ENCODE measurements at places on chromosomes 2 and 18.

DNA sequence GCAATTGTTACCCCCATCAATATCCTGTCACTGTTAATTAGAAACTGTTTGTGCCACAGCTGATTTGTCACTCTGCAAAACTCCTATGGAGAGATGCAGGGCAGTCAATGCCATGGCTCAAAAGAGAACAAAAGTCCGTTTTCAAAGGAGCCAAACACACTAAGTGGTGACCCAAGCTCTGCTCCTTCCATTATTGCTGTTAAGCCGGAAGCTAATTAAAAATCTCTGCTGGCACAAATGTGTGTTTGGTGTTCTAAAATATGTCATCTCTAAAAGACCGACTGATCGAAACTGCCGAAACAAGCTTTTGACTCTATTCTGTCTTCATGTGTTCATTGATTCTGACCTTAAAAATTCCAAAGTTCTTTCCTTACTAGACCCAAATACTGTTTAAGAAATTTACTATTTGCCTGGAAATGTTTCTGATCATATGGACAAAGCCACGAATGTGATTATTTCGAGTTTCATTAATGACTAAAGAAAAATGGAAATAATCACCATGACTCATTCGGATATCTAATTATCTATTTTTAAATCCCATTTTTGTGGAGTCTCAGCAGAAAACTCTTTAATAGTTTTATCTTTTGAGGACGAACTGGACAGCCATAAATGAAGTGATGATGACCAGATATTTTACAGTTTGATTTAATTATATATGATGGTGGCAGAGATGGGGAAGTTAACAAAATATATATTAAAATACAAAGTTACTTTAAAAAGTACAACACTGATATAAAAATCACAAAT is 287.6 kb downstream of the SOCS6 start:
- no peak for DNase-seq

DNA sequence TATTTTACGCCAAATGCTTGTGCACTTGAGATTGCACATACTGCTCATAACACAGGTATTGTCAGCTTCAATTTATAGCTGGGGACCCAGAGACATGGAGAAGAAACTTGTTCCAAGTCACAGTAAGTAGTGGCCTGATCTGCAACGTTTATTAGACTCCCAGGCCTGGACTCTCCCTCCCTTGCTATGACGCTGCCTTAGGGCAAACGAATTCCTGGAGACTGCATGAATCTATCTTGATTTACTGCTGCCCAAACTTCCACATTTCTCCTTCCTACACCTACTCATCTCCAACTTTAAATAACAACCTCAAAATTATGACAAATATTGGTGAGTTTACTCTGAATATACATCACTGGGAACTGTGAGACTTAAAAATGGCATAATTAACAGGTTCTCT is 145.1 kb upstream of the CCDC195 start:
- no peak for DNase-seq

- no peak for DNase-seq
Measured at GRCh38 chr2:170118641-170119040, 59.3 kb upstream of the MYO3B start.

GRCh38 chr2:63780518-63781155 is 61.1 kb upstream of the UGP2 start:
- DNase-seq, result no peak

DNA sequence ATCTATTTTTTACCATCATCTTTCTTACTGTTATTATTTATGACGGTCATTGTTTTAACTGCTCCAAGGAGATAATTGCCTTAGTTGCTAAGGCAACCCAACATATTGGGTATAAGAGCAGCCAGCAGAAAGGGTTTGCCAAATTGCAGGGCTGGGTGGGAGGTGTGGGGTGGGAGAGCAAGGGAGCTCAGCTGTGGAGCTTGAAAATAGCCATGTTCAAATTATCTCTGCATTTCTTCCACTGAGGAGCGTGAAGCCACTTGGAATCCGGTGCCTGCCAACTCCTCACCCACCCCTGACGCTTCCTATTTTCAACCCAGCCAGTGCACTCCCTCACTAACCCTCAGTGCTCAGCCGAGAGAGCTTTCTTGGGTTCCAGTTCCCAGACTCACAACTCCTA is 60.8 kb downstream of the SETBP1 start:
- DNase-seq, result no peak

GRCh38 chr2:167862782-167863181 is 384.6 kb downstream of the STK39 start:
- no peak for DNase-seq

DNA sequence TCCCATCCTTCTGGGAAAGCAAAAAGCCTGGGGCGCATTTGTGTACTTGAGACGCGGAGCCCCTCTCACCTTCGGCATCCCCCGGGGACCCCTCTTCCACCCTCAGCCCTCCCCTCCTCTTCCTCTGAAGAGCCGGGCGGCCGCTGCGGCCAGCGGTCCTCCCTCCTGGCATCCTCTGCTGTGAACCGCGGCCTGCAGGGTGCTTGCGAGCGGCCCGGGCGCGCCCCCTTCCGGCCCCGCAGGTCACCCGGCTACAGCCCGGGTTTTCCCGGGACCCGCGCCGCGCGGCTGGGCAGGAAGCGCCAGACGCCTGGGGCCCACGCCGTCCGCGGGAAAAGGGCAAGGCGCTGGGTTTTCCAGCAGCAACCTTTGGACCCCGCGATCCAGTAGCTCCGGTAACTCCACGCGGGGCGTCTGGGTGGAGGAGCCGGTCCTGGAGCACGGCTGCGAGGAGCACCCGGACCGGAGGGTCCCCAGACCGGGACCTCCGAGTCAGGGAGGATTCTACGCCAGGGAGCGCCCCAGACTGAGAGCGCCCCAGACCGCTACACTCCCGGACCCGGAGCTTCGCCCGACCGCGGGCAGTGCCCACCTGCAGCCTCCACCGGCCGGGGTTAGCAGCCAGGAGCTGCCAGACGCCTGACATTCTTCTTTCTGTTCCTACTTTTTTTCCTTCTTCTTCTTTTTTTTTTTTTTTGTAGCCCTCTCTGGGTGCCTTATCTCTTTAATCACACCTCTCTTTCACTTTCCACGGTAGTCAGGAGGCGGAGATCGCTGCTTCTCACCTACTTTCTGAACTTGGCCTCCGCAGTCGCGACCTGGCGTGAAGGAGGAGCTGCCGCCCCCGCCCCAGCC is at the start of gene IL18R1:
IL18R1 (plus strand) TSS at position 271 of the 855 bp plus-strand sequence. CDS start 6,865 bp downstream, outside the sequence.
- peak; percentile 54 for DNase-seq

DNA sequence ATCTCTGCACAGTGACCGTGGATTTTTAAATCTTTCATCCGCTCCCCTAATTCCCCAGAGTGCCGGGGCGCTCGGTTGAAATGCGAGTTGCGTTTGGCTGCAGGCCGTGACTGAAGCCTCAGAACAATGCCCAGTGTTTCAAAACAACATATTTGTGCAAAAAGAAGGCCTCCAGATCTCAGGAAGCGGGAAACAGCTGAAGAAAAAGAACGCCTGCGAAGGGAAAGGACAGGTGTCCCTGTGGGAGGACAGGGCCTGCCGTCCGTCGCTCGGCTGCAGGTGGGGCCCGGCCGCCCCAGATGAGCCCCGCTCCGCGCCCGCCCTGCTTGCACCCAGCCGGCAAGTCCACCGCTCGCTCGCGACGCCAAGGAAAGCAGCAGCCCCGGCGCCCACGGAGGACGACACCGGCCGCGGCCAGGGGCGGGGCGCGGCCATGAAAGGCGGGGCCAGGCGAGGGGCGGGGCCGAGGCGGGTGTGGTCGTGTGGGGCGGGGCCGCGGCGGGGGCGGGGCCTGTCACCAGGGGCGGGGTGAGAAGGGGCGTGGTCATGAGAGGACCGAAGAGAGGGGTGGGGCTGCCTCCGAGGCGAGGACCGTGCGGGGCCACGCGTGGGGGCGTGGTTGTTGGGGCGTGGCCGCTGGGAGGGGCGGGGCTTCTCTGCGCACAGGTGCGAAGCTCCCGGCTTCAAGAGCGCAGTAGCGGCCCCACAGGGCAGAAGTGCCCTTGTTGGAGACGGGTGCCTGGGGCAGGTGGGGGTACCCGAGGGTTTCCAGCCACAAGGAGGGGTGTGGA is 17.6 kb upstream of the BOK start:
- DNase-seq, result peak; percentile 42

GRCh38 chr2:11330457-11331142 is 13.8 kb downstream of the ROCK2 start:
- DNase-seq, result no peak

DNA sequence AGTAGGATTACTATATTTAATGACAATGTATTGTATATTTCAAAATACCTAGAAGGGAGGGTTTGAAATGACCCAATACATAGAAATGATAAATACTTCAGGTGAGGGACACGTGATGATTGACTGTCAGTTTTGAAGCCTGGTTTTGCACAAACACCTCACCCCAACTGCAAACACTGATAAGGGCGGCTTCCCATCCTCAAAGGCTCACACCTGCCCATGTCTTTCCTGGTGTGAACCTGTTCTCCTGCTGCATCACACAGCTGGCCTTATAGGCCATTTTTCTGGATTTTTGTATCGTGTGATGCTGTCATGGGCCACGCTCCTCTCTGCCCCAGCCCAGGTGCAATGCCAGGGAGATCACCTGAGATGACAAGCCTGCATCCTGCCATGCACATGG is 166.5 kb upstream of the NCK2 start:
- no peak for DNase-seq

DNA sequence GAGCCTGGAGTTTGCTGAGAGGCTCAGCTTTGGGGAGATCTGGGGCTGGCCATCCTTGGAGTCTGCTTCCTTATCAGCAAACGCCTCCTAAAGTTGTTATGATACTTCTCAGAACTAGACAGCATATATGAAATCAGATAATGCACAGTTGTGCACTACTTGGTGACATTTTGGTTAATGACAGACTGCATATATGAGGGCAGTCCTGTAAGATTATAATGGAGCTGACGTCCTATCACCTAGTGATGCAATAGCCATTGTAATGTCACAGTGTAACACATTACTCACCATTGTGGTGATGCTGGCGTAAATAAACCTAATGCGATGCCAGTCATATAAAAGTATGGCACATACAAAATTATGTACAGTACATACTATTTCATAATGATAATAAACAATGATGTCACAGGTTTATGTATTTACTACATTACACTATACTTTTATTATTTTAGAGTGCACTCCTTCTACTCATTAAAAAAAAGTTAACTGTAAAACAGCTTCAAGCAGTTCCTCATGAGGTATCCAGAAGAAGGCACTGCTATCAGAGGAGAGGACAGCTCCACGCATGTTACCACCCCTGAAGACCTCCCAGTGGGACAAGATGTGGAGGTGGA is 298.1 kb upstream of the REV1 start:
- no peak for DNase-seq

GRCh38 chr18:44609181-44609941 is 71.3 kb upstream of the SETBP1 start:
- no peak for DNase-seq

- no peak for DNase-seq
Measured at GRCh38 chr2:123993728-123994323, 31.3 kb upstream of the CNTNAP5 start.

GRCh38 chr2:226795281-226796011 is 4.2 kb downstream of the IRS1 start:
- no peak for DNase-seq

- DNase-seq, result no peak
Measured at GRCh38 chr2:45329045-45329677, 281.9 kb downstream of the SRBD1 start.

GRCh38 chr18:58785171-58785805 is 79.4 kb upstream of the ZNF532 start:
- no peak for DNase-seq

- no peak for DNase-seq
Measured at GRCh38 chr2:132824716-132825115, 154.7 kb upstream of the LYPD1 start.

DNA sequence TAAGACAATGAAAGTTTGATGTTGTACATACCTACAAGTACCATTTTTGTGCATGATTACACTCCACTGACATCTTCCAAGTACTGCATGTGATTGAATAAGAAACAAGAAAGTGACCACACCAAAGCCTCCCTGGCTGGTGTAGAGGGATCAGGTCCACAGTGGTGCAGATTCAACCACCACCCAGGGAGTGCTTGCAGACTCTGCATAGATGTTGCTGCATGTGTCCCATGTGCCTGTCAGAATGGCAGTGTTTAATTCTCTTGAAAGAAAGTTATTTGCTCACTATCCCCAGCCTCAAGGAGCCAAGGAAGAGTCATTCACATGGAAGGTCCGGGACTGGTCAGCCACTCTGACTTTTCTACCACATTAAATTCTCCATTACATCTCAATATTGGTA is 114.5 kb downstream of the MMADHC start:
- no peak for DNase-seq

DNA sequence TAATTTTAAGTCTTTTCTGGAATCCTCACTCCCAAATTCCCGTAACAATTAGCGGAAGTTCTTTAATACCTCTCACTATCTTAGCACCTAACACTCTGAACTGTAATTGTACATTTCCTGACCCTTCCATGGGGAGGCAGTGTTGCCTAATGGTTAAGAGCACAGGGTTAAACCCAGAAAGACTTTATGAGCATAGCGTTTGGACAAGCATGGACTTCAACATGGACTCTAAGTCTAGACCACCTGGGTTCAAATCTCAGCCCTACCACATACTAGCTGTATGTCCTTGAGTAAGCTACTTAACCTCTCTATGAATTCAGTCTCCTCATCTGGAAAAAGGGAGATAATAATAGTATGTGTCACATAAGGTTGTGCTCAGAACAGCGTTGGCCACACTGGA is 13.0 kb downstream of the ANTXR1 start:
- no peak for DNase-seq

- no peak for DNase-seq
Measured at GRCh38 chr18:69172046-69172445, 228.6 kb upstream of the DOK6 start.
